ENCODE measurements at places on chromosomes 13 and 19.
A peak's percentile ranks its signal among the peaks of the same experiment; 100 is the strongest.

DNA sequence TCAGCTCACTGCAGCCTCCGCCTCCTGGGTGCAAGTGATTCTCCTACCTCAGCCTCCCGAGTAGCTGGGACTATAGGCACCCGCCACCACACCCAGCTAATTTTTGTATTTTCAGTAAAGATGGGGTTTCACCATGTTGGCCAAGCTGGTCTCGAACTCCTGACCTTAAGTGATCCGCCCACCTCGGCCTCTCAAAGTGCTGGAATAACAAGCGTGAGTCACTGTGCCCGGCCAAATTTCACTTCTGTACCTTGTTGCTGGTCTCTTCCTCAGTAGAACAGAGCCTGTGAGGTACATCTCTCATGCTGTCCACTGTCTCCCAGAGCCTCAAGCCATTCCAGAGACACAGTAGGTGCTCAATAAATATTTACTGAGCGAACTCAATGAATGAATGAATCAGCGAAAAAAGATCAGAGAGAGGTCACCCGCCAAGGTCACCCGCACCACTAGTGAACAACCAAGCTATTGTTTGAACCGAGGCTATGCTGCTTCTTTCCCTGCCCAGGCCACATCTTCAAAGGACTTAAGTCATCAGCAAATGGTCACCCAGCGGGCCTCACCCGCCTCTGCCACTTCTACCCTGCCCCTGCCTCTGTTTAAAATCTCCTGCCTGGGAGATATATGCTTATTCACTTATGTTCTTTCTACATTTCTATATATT lies 9.3 kb downstream of the TMEM143 start:
- DNase-seq, result no peak

- no peak for DNase-seq
Observed at GRCh38 chr19:5799247-5800241, 5.3 kb upstream of the NRTN start.

DNA sequence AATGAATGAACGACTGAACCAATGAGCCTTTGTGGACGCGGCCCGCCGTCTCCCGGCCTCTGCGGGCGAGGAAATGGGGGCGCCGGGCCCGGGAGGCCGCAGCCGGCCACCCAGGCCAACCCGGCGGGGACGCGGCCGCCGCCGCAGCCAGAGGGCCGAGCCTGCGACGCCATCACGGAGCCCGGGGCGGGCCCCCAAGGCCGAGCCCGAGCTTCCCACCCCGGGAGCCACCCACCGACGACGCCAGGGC lies 216 bp downstream of the SUGP2 start:
- DNase-seq, result no peak

GRCh38 chr13:34708566-34709313 lies 233.3 kb upstream of the NBEA start:
- no peak for DNase-seq

DNA sequence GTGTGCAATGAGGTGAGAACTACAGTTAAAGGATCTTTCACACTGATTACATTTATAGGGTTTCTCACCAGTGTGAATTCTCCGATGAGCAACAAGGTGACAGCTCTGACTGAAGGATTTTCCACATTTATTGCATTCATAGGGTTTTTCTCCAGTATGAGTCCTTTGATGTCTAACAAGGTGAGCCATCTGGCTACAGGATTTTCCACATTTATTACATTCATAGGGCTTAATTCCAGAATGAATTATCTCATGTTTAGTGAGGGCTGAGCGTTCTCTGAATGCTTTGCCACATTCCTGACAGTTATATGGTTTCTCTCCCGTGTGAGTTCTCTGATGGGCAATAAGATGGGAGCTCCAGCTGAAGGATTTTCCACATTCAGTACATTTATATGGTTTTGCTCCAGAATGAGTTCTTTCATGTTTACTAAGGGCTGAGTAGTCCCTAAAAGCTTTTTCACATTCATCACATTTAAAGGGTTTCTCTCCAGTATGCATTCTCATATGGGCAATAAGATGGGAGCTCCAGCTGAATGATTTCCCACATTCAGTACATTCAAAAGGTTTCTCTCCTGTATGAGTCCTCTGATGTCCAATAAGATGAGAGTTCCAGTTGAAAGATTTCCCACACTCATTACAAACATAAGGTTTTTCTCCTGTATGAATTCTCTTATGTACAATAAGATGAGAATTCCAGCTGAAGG lies 4.4 kb upstream of the C19orf18 start:
- DNase-seq, result no peak

GRCh38 chr19:14377883-14378328 lies 3.3 kb upstream of the ADGRE5 start:
- DNase-seq, result no peak

- no peak for DNase-seq
Observed at GRCh38 chr19:8558325-8558724, 18.9 kb downstream of the MYO1F start.

DNA sequence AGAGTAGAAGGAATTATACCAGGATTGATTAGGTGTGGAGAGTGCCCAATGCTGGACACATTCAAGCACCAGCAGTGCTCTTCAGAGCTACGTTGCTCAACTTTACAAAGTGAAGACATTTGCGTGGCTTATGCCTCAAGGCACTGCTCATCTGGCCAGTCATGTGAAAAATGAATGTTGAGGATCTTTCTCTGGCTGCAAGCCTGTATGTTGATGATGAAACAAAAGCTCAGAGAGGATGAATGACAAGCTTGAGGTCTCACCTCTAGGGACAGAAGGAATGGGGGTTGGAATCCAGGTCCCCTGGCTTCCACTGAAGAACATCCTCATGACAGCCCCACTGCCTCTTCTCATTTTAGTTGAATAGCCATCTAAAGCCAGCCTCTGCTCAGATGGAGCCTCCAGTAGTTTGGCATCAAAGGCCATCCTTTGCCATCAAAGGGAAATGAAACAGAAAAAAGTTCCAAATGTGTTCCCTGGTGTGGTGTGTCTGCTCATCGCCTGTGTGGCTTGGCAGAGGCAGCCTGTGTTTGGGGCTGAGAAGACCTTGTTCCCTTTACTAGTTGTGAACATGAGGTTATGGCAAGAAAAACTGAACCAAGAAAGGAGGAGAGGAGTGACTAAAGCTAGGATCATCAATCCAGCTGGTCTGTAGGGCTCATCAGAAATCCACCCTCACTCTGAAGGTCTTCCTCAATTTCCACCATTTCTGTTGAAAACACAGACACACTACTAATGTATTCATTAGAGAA lies 114.0 kb upstream of the KL start:
- DNase-seq, result peak; percentile 68

- no peak for DNase-seq
Observed at GRCh38 chr19:50242581-50242980, 39.2 kb downstream of the MYH14 start.

DNA sequence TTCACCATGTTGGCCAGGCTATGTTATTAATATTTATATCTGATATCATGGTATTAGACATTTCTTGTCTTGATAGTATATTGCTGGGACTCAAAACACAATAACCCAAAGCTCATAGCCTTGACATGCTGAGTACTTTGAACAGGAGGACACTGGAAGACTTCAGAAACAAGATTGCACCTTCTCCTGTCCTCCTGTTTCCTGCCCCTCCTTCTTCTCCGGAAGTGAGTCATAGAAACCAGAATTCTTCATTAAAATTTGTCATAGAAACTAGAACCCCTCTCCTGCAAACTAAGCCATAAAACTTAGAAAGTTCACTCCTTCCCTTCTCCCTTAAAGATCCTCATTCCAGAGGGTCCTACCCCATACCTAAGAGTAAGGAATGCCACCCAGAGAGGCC lies 400.2 kb downstream of the SLITRK5 start:
- no peak for DNase-seq

- DNase-seq, result no peak
Observed at GRCh38 chr19:54416695-54417491, 1.6 kb downstream of the TTYH1 start.

GRCh38 chr13:21361123-21361522 lies 98.0 kb downstream of the ZDHHC20 start:
- no peak for DNase-seq

DNA sequence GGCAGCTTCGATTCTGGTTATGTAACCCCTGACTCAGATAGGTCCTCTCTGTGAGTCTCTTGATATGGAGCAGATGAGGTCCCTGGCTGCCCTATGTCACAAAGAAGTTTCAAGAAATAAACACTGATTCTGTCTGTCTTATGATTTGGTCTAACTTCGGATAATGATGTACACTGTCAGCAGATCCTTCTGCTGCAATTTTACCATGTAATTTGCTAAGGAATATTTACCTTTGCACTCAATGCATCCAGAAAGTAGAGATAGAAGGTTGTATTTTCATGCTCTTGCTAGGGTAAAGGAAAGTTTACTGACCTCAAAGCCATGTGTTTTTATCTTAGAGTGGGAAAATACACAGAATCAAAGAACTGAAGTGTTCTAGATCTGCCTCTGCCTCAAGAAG lies 98.2 kb downstream of the KLF5 start:
- no peak for DNase-seq

DNA sequence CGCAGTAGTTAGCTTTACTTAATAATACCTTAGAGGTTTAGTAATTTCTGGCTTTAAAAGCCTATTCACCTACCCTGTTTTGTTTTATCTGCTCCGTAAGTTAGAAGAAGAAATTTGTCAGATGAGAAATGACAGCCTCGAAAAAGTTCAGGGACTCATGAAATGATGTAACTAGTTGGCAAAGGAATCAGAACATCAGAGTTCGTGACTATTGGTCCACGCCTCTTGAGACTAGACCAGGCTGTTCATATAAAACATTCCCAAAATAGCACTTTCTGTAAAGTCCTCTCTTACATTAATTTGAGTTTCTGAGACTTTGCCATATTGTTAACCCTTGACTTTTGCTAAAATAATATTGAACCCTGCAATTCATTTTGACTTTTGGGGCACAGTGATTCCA lies 92.0 kb downstream of the HS6ST3 start:
- DNase-seq, result no peak

DNA sequence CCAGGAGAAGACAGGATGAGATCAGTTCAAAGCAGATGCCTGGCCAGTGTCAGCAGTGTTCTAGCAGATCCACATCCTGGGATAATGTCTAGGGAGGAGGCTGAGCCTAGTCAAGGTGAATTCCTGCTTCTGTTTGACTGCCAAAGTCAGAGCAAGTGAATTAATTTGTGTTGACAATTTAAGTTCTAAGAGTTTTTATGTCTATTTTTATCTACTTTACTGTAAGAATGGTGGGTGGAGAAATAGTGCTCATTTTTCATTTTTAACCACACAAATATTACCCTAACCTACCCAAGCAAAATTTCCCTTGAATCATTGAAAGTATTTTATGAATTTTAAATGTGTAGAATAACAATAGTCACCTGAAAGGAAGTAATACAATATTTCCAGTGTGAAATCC lies 207.6 kb upstream of the SLC10A2 start:
- no peak for DNase-seq

GRCh38 chr19:38731654-38732301 lies 12.5 kb downstream of the CAPN12 start:
- DNase-seq, result no peak

- no peak for DNase-seq
Observed at GRCh38 chr13:32017474-32017873, 14.1 kb upstream of the FRY start.

- no peak for DNase-seq
Observed at GRCh38 chr13:99774644-99775043, 196.9 kb downstream of the ZIC5 start.

DNA sequence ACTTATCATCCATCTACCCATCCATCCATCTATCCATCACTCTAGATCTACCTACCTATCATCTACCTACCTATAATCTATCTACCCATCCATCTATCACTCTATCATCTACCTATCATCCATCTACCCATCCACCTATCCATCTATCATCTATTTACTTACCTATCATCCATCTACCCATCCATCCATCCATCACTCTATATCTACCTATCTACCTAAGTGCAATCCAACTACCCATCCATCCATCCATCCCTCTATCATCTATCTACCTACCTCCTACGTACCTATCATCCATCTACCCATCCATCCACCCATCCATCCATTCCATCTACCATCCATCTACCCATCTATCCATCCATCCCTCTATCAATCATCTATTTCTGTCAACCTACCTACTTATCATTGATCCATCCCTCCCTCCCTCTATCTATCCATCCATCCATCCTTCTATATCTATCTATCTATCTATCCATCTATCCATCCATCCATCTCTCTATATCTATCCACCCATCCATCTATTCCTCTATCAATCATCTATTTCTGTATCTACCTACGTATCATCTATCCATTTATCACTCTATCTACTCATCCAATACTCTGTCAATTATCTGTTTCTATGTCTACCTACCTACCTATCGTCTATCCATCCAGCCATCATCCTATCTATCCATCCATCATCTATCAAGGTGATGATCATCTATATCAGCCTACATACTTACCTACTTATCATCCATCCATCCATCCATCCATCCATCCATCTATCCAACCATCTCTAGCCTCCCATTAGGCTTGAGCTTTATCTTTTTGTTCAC lies 49.1 kb downstream of the CEBPG start:
- DNase-seq, result no peak

- DNase-seq, result peak; percentile 31
Observed at GRCh38 chr13:65336916-65337315, 1893.2 kb downstream of the PCDH9 start.

- no peak for DNase-seq
Observed at GRCh38 chr13:97266332-97266731, 44.2 kb downstream of the MBNL2 start.

DNA sequence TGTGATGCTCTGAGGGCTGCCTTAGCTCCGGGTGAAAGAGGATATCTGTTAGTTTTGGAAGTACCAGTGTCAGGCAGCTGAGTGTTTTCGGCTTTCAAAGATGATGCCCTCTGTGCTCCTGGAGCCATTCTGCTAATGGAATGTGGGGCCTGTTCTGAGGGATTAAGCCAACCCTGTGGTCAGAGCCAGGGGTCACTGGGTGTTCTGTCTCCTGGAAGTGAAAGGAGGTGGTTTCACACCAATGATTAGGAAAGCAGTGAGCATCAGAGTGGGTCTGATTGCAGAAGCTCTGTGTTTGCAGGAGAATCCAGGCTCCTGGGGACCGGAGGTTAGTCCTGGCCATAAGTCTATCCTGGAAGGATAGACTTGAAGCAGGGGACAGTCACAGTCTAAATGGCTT lies 94.6 kb downstream of the UQCRFS1 start:
- no peak for DNase-seq
